ENCODE measurements at places on chromosomes 16 and 17.

GRCh38 chr17:70353408-70354092, 184.2 kb downstream of the KCNJ2 start:
- DNase-seq, result no peak

GRCh38 chr17:18344021-18344420, 19.3 kb downstream of the SHMT1 start:
- no peak for DNase-seq

DNA sequence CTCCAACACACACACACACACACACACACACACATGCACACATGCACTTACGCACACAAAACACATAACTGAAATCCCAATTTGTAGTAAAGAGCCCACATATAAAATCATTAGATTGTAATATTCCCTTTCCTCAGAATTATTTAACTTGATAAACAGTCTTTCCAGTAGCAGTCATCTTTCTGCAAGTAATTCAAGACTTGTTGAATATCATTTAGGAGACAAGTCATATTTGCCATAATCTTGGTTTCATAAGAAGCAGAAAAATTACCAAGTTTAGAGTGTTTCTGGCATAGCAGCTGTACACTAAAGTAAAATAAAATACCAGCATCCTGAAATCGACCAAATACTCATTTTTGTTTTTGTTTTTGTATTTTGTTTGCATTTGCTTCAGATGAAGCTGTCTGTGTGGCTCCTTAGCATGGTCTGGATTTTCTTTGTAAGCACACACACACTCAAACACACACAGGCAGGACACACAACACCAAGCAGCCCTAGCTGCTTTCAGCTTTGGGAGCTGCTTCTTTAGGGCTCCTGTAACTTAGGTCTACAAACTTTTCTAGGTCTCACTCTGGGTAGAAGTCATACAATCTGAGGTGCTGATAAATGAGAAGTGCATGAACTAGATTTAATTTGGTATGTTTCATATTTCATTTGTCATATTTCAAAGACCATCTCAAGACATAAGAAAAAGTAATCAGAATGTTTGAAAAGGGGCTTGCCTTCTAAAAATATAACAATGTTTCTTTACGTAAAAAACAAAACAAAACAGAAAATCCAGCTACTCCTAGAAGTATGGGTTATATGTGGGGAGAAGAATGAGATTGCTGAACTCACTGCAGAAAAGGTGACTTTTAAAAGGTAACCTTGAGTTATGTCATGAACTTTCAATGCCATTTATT, 3.0 kb downstream of the SALL1 start:
- DNase-seq, result no peak

GRCh38 chr16:19868421-19868820, 16.2 kb downstream of the GPRC5B start:
- no peak for DNase-seq

- peak; percentile 69 for DNase-seq
These were observed 64.2 kb downstream of the PITPNC1 start for GRCh38 chr17:67441052-67441895.

DNA sequence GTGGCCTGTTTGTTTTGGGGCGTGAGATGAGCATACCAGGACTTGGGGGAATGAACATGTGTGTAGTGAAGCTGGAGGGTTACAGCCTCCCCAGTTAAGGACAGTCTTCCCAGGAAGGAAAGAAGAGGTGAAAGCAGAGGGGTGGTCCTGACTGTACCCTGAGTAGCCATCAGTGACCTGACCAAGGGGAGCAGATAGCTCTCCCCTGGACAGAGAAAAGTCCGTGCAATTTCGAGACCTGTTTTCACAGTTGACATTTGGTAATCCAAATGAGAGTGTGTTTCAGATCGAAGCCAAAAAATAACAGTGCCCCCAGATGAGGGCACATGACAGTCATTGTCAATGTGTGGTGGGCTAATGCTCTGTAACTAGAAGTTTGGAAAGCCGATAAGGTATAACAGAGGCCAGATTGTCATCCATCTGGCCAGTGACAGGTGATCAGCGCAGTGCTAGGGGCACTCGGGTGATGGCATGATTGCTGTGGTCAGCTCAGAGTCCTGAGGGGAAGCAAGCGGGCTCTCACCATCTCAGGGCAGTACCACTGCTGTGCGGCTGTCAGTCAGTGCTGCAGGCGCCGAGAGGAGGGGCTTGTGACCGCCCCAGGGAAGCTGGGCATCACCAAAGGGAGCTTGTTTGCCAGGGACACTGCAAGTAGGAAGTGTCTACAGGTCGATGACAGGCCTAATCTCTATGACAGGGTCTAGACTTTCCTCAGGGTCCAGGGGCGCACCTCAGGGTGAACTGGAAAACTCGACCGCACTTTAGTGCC, 1.1 kb upstream of the NME2 start:
- no peak for DNase-seq

DNA sequence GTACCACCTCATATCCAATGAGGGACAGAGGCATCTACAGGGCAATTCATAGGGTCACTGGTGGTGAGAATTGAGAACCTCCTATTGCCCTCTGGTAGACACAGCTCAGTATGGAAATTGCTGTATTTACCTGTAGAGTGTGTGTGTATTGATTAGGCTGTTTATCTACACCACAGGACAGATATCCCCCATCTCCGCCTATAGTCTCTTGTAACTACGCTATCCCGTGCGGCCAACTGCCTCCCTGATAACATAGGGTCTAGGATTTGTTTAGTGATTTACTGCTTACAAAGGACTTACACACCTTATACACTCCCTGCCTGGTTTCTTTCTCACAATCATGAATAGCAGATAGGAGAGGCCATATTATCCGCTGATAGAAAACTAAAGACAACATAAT, 1.7 kb upstream of the STAT3 start:
- no peak for DNase-seq

GRCh38 chr16:23434380-23434779, 18.6 kb downstream of the COG7 start:
- no peak for DNase-seq

GRCh38 chr17:51057534-51057933, 63.1 kb downstream of the SPAG9 start:
- no peak for DNase-seq

GRCh38 chr17:7711051-7711755, 6.2 kb downstream of the EFNB3 start:
- DNase-seq, result no peak
